ENCODE measurements at places on chromosomes 2 and 18. TPM values are rescaled to one million over a fixed set of nuclear protein-coding genes. Genes with fewer than 3 reads are reported as not detected.
A peak's percentile ranks its signal among the peaks of the same experiment; 100 is the strongest.

DNA sequence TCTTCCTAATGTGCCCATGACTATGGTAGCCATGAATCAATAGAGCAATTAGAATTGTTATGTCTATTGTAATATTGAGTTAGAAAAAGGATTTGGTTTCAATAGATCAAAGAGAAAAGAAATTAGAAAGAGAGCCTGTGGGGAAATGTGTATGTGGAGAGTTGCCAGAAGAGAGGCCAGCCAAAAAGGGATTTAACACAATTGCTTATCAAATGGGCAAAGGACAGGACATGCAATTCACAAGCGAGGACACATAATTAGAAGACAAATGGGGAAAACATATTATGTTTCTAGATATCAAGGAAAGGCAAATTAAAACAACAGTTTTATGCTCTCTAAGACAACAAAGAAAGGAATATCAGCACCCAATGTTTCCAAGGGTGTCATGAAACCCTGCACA is 403.2 kb upstream of the KLHL29 start:
- no peak for DNase-seq

DNA sequence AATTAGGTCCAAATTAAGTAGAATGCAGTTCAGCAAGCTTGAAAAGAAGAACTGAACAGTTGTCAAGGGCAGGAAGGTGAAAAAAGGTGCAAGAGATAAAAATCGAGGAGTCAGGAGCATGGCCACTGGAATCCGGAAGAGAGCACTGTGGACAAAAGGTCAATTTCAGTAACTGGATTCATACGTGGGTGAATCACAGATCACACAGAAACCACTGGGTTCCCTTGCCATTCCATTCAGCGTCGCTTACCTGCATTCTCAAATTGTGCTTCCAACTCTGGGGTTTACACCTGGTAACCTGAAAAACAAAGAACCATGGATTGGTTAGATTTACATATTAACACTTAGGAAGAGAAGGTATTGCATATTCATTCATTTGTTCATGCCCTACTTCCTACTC is 21.6 kb upstream of the LMAN1 start:
- DNase-seq, result peak; percentile 48

DNA sequence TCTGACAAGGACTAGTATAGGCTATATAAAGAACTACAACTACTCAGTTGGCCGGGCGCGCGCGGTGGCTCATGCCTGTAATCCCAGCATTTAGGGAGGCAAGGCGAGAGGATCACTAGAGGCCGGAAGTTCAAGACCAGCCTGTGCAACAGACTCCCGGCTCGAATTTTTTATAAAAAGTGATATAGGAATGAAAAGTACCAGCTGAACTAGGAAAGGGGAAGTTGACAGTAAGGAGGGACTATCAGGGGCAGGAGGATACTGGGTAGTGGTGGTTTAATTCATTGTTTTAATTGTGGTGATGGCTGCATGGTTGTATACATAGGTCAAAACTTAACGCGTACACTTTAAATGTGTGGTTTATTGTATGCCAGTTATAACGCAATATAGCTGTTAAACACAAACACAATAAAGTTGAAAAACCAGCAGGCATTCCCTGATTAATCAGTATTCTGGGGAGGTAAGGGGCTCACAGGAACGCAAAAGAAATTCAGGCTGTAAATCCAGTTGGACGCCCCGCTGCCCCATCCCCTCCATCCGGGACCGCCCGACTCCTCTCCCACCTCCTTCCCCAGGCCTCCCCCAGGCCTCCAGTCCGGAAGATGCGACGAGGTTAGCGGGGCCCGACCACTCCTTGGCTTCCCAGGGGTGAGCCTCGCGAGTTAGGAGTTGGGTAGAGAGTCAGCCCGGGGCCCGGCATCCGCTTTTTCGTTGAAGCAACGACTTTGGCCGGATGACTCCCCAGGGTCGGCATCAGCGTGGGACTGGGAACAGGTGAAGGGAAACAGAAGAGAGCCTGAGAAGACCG is 746 bp upstream of the POLR1B start:
- no peak for DNase-seq

The GPR45 gene
- not detected for total RNA-seq

- DNase-seq, result no peak
These were observed 270.7 kb downstream of the HRH4 start for GRCh38 chr18:24731158-24731557.

The MAP3K20 gene
- 23.1 TPM for total RNA-seq

- DNase-seq, result peak; percentile 97
These were observed 53.0 kb upstream of the CCDC150 start for GRCh38 chr2:196586511-196586991.

- DNase-seq, result no peak
These were observed 4.4 kb upstream of the FARP2 start for GRCh38 chr2:241351640-241352031.

The EVX2 gene
- not detected for total RNA-seq

- no peak for DNase-seq
These were observed 14.0 kb downstream of the DNAH7 start for GRCh38 chr2:196054631-196055030.

The SIX3 gene
- total RNA-seq, result 0.07 TPM

- no peak for DNase-seq
These were observed 5.8 kb downstream of the GPR55 start for GRCh38 chr2:230919240-230919639.

The EML6 gene
- total RNA-seq, result 15.7 TPM

- DNase-seq, result peak; percentile 71
These were observed 226.3 kb upstream of the UBE2E3 start for GRCh38 chr2:180753809-180754761.

DNA sequence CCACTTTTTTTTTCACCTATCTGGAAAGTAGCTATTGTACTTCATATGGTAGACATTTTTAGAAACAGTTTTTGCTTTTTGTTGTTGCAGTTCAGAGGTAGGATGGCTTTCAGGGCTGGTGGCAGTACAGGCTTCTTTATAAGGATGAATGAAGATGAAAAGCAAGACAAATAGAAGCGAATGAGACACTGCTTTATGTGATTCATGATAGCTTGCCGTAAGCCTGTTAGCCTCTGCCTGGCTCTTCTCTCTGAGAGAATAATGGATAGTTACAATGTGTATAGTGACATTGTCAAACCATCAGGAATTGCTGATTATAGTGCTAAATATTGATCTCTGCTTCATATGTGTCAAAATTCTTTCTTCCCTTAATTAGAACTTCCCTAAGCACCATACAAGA is 173.7 kb downstream of the NR4A2 start:
- DNase-seq, result no peak

The C2orf15 gene
- total RNA-seq, result 4.4 TPM

The RFTN2 gene
- total RNA-seq, result 0.07 TPM

GRCh38 chr18:54743605-54743995 is 84.7 kb upstream of the RAB27B start:
- no peak for DNase-seq

- no peak for DNase-seq
These were observed 193.1 kb upstream of the ARL4C start for GRCh38 chr2:234689911-234690379.

DNA sequence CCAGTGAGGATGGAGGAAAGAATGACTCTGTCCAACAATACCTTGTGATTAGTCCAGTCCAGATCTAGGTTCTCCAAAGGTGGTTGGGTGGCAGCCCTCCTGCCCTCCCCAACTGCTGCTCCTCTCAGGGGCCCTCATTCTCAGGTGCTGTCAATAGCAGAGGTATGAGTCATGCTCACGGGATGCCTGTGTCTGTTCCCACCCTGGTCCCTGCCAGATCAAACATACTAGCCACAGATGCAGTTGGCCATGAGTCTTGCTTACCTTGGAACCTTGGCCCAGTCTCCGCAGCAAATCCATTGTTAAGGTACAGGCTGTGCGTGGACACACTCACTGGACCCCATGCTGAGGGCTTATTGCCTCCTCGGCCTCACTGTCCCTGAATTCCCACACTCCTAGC is 24.9 kb upstream of the RPIA start:
- DNase-seq, result peak; percentile 48

DNA sequence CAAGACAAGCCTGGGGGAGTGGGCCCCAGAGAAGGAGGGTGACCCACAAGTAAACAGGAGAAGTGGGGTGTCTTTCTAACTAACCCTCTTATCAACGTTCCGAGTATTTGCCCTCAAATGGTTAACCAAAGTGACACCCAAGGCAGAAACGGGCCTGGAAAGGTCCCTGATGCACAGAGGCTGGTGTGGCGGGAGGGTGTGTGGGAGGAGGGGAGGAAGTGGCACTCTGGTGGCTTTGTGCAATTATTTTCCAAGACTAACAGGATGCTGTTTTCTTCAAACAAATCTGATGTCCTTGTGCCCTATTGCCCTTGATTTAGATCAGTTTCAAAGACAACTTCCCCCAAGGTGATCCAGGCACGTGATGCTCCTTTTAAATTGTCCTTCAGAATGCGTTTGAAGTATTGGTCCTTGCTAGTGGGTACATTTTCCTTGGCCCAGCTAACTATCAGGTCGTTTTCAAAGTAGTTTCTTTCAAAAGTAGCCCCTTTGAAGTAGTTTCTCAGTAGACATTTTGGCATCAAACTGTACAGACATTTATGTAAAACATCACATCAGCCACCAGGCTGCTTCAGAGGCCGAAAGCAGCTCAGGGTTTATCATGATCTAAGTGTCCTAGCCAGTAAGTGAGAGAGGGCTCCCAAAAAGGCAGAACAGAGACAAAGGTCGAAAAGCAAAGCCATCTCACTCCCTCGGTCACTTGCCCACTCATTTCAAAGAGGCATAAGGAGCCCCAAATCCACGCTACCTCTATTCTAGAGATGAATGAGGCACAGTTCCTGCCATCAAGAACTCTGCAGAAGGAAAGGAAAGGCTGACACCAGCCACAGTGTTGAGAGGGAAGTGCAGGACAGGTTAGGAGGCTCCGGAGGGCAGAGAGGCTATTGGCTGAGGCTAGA is 371.1 kb upstream of the ID2 start:
- DNase-seq, result no peak

GRCh38 chr2:206940546-206940945 is 1.2 kb downstream of the CPO start:
- DNase-seq, result no peak

The GPR35 gene
- 5.2 TPM for total RNA-seq

GRCh38 chr2:184646177-184646576 is 47.8 kb downstream of the ZNF804A start:
- DNase-seq, result peak; percentile 82

GRCh38 chr2:173353556-173353955 is 1.1 kb upstream of the CDCA7 start:
- DNase-seq, result no peak

DNA sequence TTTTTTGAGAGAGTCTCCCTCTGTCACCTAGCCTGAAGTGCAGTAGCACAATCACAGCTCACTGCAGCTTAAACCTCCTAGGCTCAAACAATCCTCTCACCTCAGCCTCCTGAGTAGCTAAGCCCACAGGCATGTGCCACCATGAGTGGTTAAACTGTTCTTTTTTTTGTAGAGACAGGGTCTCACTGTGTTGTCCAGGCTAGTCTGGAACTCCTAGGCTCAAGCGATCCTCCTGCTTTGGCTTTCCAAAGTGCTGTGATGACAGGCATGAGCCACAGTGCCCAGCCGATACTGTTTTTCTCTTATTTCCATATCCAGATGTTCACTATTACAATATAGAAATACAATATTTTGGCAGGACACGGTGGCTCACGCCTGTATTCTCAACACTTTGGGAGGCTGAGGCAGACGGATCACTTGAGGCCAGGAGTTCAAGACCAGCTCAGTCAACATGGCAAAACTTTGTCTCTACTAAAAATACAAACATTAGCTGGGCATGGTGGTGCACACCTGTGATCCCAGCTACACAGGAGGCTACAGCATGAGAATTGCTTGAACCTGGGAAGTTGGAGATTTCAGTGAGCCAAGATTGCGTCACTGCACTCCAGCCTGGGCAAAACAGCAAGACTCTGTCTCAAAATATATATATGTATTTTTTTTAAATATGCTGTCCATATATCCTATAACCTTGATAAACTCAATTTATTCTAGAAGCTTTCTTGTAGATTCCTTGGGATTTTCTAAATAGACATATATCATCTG is 24.7 kb downstream of the WDR33 start:
- DNase-seq, result no peak

- DNase-seq, result no peak
These were observed 120.7 kb upstream of the PXDN start for GRCh38 chr2:1864981-1865421.

The GKN2 gene
- not detected for total RNA-seq

The NCKAP1 gene
- 80.3 TPM for total RNA-seq

The CYBRD1 gene
- 1.7 TPM for total RNA-seq

- peak; percentile 78 for DNase-seq
These were observed 44.0 kb downstream of the PDCL3 start for GRCh38 chr2:100606726-100607343.

- DNase-seq, result no peak
These were observed 8.9 kb downstream of the TSPYL6 start for GRCh38 chr2:54247115-54247514.

DNA sequence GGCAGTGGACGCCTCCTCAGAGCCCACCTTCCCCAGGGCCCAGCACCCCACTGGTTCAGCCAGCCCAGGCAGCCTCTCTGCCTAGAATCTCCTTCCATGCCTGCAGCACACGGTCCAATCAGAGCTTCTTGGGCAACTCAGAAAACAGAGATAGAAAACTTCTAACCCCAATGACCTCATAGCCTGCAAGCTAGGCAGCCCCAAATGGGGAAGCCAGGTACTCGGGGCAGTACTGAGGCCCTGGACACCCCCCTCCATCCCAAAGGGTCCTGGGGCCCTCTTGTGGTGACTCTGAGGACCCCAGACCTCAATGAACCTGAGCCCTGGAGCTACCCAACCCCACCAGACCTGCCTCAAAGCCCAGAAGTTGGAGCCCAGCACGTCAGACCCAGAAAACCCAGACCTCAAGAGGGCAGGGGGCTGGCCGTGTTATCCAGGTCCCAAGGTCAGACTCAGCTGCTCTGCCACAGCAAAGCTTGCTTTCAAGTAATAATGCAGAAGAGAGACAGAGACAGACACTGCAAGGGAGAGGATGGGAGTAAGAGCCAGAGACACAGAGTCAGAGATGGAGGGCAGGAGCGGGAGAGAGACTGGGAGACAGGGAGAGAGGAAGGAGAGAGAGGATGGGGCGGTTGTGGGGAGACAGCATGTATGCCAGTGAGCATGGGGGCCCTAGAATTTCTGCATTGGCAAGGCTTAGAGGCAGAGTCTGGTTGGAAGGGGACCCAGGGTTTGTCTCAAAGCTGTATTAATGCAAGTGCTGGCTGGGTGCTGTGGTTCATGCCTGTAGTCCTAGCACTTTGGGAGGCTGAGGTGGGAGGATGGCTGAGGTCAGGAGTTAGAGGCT is 28.2 kb downstream of the SERTAD2 start:
- DNase-seq, result no peak

DNA sequence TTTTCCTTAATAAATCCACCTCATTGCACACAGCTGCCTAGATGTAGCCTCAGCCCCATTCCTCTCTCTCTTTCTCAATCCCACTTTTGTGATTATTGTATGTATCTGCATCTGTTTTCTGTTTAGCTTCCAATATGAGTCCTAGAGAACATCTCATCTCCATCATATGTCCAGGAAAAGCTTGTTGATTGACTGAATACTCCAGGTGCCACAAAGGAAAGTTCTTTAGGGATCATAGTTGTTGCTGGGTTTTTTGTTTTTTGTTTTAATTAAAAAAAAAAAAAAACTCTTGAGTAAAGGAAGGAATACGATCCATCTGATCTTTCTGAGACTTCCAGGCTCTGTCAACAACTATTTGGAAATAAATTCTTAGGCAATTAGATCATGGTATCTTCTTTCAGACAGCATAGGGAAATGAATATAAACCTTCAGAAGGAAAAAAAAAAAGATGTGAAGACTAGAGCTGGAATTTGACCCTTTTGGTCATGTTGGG is 42.5 kb downstream of the KIAA2012 start:
- peak; percentile 76 for DNase-seq

- no peak for DNase-seq
These were observed 83.7 kb downstream of the MTA3 start for GRCh38 chr2:42652086-42652485.
